ENCODE measurements at places on chromosomes 6 and 20.

DNA sequence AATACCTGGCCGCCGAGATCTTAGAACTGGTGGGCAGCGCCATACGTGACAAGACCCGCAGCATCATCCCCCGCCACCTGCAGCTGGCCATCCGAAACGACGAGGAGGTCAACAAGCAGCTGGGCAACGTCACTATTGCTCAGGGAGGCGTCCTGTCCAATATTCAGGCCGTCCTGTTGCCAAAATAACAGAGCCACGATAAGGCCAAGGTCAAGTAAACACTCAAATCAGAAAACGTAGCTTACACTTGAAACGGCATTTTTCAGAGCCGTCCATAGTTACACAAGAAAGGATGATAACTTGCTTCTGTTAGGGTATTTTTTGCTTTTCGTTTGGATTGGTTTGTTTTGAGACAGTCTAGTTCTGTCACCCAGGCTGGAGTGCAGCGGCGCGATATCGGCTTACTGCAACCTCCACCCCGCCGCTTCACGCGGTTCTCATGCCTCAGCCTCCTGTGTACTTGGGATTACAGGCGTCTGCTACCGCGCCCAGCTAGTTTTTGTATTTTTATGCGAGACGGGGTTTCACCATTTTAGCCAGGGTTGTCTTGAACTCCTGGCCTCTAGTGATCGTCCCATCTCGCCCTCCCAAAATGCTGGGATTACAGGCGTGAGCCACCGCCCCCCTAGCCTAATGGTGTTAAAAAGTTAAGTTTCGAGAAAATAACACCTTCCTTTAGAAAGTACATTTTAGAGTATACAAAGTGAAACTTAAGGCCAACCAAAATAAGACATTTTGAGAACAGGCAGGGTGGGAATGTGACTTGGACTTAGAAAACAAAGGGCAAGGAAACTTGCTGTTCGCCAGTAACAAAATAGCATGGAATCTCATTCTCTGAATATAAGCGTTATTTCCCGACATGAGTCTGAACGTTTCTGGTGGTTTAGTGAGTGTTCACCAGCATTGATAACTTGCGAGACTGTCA is 42.8 kb upstream of the HFE start:
- DNase-seq, result peak; percentile 31

- no peak for DNase-seq
These were observed 485.0 kb downstream of the MMUT start for GRCh38 chr6:48978016-48978415.

- DNase-seq, result no peak
These were observed 548.8 kb downstream of the COL12A1 start for GRCh38 chr6:74657011-74657410.

- peak; percentile 56 for DNase-seq
These were observed 822 bp downstream of the ELOVL4 start for GRCh38 chr6:79946272-79947190.

DNA sequence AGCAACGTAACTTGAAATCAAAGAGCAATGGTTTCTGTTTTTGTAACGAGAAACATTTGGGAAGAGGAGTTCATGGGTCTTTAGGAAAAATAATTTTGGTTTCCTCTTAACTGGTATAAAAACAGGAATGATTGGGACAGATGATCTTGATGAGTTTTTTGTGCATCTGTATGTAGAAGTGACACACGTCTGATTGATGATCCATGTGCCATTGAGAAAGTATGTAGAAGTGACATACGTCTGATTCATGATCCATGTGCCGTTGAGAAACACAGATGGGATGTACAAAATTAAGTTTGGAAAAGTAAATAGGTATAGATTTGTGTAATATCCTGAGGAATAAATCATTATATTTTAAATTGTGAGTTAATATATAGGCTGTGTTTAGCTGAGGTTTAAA is 2.1 kb downstream of the KIAA1586 start:
- no peak for DNase-seq

DNA sequence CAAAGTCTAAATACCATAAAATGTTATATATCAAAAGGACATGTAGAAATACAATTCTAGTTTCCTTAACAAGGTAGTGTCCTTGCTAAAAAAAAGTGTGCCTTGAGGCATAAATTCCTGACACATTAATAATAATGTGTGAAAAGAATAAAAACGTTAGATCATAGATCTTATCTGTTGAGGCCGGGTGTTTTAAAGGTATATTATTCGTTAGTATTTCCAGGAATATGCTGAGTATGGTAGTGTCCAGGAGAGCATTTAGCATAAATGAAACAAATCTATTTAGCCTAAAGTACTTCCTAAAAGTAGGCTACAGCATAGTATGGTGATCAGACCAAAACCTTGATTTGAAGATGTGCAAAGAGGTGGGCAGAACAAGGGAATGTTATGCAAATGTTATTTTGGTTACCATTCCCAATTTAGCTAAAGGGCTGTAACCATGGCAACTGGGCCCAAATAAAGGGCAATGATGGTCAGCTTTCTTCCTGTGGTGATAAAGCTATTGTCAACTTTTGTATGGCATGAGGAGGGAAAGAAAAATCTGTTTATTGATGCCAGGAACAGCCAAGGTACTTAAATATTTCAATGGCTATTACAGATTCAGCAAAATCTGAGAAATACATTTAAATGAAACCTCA is 18.9 kb downstream of the MKKS start:
- DNase-seq, result no peak

DNA sequence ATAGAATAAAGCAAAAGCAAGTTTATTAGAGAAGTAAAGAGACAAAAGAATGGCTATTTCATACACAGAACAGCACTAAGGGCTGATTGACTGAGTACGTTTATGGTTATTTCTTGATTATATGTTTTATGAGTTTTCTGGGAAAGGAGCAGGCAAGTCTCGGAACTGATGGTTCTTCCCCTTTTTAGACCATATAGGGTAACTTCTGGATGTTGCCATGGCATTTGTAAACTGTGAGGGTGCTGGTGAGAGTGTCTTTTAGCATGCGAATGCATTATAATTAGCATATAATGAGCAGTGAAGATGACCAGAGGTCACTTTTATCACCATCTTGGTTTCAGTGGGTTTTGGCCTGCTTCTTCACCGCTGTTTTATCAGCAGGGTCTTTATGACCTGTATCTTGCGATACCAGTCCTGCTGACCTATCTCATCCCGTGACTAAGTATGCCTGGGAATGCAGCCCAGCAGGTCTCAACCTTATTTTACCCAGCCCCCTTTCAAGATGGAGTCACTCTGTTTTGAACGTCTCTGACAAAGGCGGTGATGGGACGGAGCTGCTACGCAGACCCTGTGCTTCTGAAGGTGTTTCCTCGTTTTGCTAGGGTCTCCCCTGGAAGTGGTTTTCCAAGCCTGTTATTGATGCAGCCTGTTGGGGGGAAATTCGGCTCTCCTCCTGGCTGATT is 45.4 kb upstream of the BMP6 start:
- DNase-seq, result no peak

DNA sequence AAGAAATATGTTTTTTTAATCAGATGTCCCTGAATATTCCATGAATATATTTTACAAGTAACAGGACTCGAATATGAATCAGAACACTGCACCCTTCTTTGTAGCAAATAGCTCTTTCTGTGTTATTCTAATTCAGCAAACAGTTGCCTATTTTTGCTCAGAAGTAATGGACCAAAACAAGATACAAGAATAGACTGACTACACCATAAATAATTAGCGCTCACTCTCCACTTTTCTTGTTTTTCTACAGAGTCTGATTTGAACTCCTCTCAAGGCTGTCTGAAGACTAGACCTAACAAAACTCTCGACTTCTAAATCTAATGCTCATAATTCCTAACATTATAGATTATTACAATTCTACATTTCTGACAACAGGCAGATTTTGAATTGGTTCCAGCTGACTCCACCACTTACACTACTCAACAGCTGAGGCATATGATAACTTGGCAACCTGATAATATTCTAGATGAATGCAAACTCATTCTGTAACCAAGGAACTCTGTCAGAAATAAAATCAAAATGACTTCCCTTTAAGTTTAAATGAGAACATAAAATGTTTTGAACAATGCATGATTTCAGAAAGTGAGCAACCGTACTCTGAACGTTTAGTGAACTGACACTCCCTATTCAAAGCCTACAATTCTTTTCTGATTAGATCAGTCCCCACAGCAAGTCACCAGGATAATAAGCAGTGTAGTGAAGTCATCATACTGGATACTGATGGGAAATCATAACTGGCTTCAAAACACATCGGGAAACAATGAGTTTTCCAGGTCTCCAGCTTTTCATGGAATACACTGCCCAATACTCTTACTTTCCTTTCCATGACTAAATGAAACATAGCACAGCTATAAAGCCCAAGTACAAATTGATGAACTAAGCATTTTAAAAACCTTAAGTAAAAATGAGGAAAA is 114.2 kb upstream of the BEND6 start:
- DNase-seq, result no peak

DNA sequence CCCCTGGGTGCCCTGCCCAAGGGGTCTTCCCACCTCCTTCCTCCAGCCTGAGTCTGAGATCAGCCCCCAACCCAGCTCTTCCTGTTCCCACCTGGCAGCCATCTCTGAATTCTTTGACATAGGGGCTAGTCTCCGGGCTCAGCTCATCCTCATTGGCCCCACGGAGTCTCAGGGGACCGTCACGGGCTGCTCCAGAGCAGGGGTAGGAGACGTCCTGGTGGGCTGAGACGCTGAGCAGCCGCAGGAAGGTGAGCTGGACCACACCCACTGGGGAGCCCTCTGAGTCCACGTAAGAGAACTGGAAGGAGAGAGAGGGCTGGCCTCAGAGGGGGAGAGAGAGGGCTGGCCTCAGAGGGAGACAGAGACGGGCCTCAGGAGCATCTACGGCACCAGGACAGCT is 28.1 kb downstream of the COL11A2 start:
- no peak for DNase-seq

DNA sequence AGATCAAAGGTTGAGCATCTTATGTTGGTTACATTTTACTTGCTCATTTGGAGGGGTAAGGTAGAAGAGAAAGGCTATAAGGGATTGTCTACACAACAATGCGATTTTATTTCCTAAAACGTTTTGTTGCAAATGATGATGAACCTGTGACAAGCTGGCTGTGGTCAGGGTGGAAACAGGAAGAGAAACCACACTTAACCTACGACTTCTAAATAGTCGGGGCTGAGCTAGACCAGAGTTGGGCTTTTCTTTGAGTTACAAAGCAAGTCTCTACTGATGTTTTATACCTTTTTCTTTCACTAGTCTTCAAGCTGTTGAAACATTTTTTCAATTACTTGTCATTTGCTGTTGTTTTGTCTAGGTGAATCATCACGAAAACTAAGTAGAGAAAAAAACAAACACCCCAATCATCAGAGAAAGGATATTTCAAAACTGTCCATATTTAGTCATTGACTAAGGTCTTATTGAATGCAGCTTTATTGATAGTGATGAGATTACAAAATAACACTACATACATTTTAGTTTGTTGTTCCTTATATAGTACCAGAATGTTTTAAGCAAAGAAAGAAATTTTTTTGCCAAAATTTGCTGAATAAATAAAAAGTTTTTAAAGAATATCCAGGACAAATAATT is 18.0 kb downstream of the KLHL31 start:
- peak; percentile 48 for DNase-seq

DNA sequence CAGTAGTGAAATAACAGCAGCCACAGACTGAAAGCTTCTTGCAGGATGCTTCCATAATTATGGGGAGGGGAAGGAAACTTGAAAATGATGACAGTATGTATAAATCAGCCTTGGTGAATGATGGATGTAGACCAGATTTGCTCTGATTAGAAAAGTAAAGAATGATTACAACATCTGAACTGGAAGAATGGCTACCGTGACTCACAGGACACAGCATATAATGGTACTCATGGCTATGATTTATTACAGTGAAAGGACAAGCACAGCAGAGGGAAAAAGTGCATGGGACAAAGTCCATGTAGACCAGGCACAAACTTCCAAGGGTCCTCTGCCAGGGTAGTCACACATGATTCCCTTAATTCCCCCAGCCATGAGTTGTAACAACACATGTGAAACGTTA is 70.7 kb upstream of the POPDC3 start:
- DNase-seq, result no peak

GRCh38 chr6:35327349-35328027 is 14.9 kb upstream of the PPARD start:
- DNase-seq, result peak; percentile 63

DNA sequence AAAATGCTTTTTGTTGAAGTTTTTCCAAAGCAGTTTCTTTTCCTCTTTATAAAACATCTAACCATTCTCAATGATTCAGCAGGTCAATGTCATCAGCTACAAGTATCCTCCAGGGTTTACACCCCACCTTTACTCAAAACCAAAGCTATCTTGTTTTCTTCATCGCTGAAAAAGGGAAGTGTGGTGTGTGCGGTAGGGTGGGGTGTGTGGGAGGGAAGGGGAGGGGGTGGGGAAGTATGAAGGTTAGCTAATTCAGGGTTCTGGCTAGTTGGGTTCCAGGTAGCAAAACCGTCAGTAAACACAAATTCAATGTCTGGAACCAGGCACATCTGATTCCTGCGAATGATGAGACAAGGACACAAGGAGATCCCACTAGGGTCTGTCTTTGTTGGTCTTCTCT is 189.6 kb downstream of the GJA10 start:
- no peak for DNase-seq

DNA sequence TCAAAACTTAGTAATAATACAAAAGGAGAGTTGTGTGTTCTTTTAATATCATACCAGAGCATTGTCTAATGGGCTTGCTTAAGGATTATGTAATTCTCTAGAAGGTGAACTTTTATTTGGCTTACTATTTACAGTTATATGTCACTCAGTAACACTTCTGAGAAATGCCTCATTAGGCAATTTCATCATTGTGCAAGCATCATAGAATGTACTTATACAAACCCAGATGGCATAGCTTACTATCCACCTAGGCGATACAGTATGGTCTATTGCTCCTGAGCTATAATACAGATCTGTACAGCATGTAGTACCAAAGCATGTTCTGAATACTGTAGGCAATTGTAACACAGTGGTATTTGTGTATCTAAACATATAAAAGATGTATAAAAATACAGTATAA is 340.1 kb downstream of the PHF3 start:
- DNase-seq, result no peak

- no peak for DNase-seq
These were observed 25.7 kb downstream of the TTI1 start for GRCh38 chr20:38007526-38007925.

- DNase-seq, result no peak
These were observed 50.1 kb downstream of the HDDC2 start for GRCh38 chr6:125251516-125252220.

GRCh38 chr20:60371384-60371783 is 413.2 kb downstream of the CDH26 start:
- DNase-seq, result no peak

- no peak for DNase-seq
These were observed 1.6 kb upstream of the FAM135A start for GRCh38 chr6:70411542-70412251.

- no peak for DNase-seq
These were observed 144.8 kb downstream of the PDSS2 start for GRCh38 chr6:107314531-107314939.

GRCh38 chr6:153218184-153218792 is 87.2 kb upstream of the RGS17 start:
- no peak for DNase-seq

- DNase-seq, result no peak
These were observed 7.8 kb upstream of the PNISR start for GRCh38 chr6:99432877-99433276.

- no peak for DNase-seq
These were observed 19.6 kb upstream of the CST1 start for GRCh38 chr20:23770384-23770783.

Data from Ammon's horn (tissue), 1 donor.